Frontal cortex (tissue), 4 donors: ENCODE measurements at places on chromosomes 7 and 10.

GRCh38 chr10:124570646-124571045 lies 109.0 kb downstream of the LHPP start:
- DNase-seq = no peak

DNA sequence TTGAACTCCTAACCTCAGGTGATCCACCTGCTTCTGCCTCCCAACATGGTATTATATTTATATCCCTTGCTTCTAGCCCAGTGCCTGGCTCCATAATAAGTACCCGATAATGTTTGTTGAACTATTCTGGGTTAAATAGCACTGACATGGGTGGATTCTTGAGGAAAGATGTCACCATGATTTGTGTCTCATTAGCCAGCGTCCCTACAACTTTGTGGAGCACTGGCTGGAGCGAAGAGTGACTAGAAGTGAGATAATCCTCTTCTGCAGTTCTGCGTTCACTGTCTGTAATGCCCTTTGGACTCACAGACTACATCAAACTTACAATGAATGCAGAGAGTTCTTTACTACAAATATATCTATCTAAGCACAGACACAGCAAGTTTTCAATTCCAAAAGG lies 16.9 kb upstream of the AKR1E2 start:
- DNase-seq = no peak

- DNase-seq = no peak
Measured at GRCh38 chr7:128073671-128074310, 42.6 kb upstream of the LRRC4 start.

- DNase-seq = no peak
Measured at GRCh38 chr10:97597778-97598177, 8.3 kb downstream of the C10orf62 start.

- DNase-seq = no peak
Measured at GRCh38 chr7:136976504-136977251, 108.2 kb downstream of the CHRM2 start.

GRCh38 chr10:110985497-110986275 lies 66.3 kb downstream of the SHOC2 start:
- no peak for DNase-seq

GRCh38 chr7:137772316-137772715 lies 74.5 kb downstream of the DGKI start:
- no peak for DNase-seq

GRCh38 chr10:112279433-112279832 lies 3.8 kb upstream of the TECTB start:
- no peak for DNase-seq
